Activated CD4-positive, alpha-beta memory T cell treated with anti-CD3 and anti-CD28 coated beads, Interleukin-2, amount 10 ng/mL, durations not matched to agents 7 days and 5 days (primary cell): ENCODE measurements at places on chromosomes 11 and 22. TPM values are rescaled to one million over a fixed set of nuclear protein-coding genes. Genes with fewer than 3 reads are reported as not detected.

The UPK2 gene
- not detected for total RNA-seq

The FGF19 gene
- total RNA-seq: not detected

The KCNJ4 gene
- total RNA-seq: not detected

DNA sequence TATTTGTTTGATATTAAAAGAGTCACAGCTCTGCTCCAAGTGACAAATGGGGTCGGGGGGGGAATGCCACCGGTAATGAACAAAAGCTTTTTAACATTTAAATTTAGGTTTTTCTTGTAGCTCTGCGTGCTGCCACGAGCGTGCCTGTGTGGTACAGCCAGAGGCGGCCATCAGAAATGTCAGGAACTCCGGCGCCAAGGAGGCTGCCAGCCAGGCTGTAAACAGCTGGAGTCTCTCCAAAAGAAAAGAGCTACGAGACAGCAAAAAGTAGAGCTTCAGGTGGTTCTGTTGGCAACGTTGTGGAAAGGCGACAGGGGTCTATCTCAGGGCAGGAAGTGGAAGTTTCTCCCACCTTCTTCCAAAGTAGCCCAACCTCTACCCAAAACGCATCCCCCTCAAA lies 532.8 kb downstream of the OPCML start:
- no peak for DNase-seq
- no peaks in the 10 kb centered on the region for H3K36me3 ChIP-seq
- H3K27me3 ChIP-seq: peaks cover 1% of the 10 kb centered on the region
- no peak overlapping the region for H3K4me3 ChIP-seq
- H3K4me1 ChIP-seq: no peaks in the 10 kb centered on the region
- H3K27ac ChIP-seq: no peak overlapping the region

GRCh38 chr11:102685338-102685737 lies 20.2 kb downstream of the MMP27 start:
- no peak for DNase-seq
- no peak overlapping the region for H3K4me3 ChIP-seq
- no peaks in the 10 kb centered on the region for H3K4me1 ChIP-seq
- peaks cover 12% of the 10 kb centered on the region for H3K27me3 ChIP-seq
- no peaks in the 10 kb centered on the region for H3K36me3 ChIP-seq

- no peak overlapping the region for H3K4me3 ChIP-seq
- H3K27me3 ChIP-seq: peaks cover 4% of the 10 kb centered on the region
- no peaks in the 10 kb centered on the region for H3K36me3 ChIP-seq
- no peak overlapping the region for H3K27ac ChIP-seq
- peak; percentile 28 for DNase-seq
These were observed 148.5 kb downstream of the GRIK4 start for GRCh38 chr11:120660024-120660565.

DNA sequence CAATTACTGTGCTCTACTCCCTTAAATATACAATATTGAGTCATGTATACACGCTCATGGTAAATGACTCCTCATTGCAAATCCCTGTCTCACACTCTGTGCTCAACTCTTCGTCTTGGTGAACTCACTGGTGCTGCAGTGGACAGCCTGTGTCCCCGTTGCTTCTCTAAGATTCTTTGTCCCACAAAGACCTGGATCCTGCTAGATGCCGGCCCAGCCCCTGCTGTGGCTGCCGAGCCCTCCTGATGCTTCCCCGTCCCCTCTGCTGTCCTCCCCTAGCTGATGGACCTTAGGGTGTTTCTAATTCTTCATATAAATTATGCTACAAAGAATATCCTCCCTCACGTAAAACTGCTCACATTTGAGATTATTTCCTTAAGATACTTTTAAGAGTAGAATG lies 5.5 kb downstream of the APOL2 start:
- no peak overlapping the region for H3K4me3 ChIP-seq
- no peaks in the 10 kb centered on the region for H3K27me3 ChIP-seq
- peaks cover 65% of the 10 kb centered on the region for H3K4me1 ChIP-seq
- DNase-seq: no peak

GRCh38 chr22:30906946-30907345 lies 61.6 kb downstream of the MORC2 start:
- no peak for DNase-seq
- no peaks in the 10 kb centered on the region for H3K27me3 ChIP-seq
- no peak overlapping the region for H3K4me3 ChIP-seq
- H3K4me1 ChIP-seq: no peaks in the 10 kb centered on the region

DNA sequence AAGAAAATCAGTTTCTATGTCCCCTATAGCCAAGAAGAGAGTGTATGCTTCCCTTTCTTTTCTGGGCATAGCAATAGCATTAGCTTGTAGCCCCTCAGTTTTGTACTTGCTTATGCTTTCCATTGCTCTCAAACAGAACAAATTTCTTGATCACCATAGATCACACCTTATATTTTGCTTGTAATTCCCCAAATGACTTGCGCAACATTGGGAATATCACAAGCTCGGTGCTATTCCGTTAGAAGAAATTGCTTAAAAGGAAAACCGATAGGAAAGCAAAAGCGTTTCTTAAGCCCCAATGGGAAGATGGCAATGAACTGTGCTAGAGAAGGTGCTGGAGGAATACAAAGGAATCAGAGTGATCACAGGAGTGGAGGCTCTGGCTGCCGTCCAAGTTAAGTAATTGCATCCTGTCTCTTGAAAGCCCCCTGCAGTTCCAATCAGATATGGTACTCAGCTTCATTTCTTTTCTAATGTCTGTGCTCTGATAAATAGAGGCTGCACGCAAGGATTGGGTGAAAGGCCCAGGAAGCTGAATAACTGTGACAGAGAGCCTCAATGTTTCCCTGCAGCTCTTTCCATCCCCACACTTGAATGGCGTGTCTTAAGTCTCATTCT lies 182.1 kb upstream of the KIRREL3 start:
- no peaks in the 10 kb centered on the region for H3K27me3 ChIP-seq
- no peak overlapping the region for H3K27ac ChIP-seq
- no peaks in the 10 kb centered on the region for H3K36me3 ChIP-seq
- no peak overlapping the region for H3K4me3 ChIP-seq
- no peak for DNase-seq
- no peaks in the 10 kb centered on the region for H3K4me1 ChIP-seq
